ENCODE measurements at places on chromosomes 2 and 18. TPM values are rescaled to one million over a fixed set of nuclear protein-coding genes. Genes with fewer than 3 reads are reported as not detected.

DNA sequence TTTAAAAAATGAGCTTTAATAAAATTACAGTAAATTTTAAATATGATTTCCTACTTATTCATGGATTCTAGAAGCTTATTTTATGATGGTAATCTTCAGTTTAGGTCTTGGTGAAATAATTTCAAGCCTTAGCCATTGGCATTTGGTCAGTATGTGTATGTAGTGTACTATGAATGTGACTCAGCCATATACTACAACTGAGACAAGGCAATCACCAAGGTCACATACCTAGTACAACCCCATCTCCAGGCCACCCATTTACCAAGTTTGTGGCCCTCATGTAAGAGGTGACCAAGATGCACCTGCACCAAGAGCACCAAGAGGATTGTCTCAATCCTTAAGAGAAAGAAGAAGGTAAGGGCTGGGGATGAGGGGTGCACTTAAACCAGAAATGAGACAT is 54.8 kb upstream of the FRZB start:
- DNase-seq: no peak

GRCh38 chr2:176421297-176422050 is 152.2 kb downstream of the MTX2 start:
- no peak for DNase-seq

- no peak for DNase-seq
Observed at GRCh38 chr2:238262496-238263122, 22.8 kb upstream of the HES6 start.

DNA sequence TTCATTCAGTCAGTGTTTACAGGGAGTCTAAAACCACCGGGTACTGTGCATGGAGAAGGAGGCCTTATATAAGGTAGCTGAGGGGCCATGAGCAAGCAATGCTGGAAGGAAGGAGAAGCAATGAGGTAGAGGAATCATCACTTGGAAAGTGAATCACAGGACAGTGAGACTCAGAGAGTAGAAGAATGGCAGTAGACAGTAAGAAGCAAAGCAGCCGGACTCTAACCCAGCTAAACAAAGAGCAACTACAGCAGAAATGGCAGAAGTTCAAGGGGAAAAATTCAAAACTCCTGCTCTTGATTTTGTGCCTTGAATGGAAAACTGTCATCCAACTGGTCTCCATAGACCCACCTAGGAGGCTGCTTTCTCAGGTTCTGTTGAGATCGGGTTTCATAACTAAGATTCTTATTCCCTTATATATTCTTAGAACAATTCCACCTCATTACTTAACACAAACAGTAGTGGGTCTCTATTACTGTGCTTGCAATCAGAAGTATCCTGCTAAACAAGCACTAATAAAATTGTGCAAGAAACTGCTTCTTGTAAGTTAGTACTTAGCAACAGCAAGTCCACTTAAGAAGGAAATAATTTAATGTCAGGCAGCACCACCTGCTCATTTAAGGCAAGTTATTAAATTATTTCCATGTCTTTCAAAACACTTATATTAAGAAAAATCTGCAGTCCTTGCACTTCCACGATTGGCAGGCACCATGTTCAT is 68.0 kb downstream of the RBMS1 start:
- DNase-seq: no peak

DNA sequence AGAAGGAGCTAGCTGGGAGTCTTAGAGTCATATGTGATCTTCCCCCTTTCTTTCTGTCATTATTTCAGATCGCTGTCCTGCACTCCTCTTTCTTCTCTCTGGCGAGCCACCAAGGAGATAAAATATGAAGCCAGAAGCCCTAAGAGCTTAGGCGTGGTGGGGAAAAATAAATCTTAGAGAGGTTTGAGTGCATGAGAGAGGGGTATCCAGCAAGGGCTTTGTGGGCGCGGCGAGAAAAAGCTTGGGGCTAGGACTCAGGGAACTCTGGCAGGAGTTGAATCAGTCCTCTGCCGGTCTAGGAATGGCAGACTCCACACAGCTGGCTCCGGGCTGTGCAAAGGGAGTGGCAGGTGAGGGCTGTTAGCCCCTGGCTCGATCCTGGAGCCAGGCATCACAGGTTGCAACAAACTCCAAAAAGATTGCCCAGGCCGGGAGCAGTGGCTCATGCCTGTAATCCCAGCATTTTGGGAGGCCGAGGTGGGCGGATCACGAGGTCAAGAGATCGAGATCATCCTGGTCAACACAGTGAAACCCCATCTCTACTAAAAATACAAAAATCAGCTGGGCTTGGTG is 20.1 kb upstream of the IGFBP5 start:
- DNase-seq: peak; percentile 95

DNA sequence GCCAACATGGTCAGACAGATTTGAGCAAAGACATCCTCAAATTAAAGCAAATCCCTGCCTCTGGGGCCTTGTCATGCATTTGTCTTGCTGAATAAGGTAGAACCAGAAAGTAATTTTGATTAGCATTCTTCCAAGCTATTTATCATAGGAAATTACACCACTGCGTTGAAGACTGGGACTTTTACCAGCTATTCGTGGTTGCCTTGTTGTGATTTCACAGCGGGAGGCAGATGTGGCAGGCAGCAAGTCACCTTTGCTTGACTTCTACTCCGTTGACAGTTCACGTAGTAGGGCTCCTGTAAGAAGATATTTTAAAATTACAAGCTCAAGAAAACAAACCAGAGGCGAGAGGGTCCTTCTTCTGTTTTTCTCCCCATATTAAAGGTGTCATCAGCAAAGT is 80.6 kb downstream of the EN1 start:
- no peak for DNase-seq

DNA sequence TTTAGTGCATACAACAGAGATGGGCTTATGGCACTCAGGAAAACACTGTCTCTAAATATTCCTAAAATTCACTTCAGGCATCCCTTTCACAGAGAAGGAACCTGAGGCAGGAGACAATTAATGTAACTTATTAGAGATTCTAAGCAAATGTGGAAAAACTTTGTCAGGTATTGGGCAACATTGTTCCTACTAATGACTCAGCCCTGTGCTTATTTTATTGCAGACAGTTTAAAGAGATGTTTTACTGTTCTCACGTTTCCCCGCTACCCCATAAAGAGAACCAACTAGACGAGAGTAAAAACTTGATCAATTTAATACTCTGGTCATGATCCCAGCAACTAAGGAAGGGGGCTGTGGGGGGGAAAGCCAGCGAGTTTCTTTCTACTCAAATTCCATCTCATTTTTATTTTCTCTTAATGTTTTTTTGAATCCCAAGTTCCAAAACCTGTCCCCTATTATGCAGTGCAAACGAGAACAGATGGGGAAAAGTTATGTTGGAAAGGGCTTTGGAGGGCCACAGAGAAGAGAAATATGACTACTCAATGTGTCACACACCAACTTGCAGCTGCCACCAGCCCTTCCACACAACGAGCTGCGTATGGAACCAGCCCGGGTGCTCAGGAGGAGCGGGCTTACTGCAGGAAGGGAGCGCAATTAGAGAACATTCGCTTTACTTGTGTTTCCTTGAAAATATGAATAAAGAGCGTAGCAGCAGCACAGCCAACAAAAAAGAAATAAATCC is 18.7 kb upstream of the ACVR1 start:
- DNase-seq: no peak

- no peak for DNase-seq
Observed at GRCh38 chr2:119487434-119488244, 36.6 kb downstream of the SCTR start.

- DNase-seq: no peak
Observed at GRCh38 chr2:84874381-84875212, 6.3 kb downstream of the TRABD2A start.

GRCh38 chr18:75475228-75475627 is 47.7 kb upstream of the SMIM21 start:
- peak; percentile 63 for DNase-seq

Gene LRRTM1
- total RNA-seq: 1.4 TPM

GRCh38 chr2:239506101-239506857 is 105.5 kb upstream of the HDAC4 start:
- no peak for DNase-seq

GRCh38 chr2:174395969-174396630 is 570 bp downstream of the SCRN3 start:
- no peak for DNase-seq

DNA sequence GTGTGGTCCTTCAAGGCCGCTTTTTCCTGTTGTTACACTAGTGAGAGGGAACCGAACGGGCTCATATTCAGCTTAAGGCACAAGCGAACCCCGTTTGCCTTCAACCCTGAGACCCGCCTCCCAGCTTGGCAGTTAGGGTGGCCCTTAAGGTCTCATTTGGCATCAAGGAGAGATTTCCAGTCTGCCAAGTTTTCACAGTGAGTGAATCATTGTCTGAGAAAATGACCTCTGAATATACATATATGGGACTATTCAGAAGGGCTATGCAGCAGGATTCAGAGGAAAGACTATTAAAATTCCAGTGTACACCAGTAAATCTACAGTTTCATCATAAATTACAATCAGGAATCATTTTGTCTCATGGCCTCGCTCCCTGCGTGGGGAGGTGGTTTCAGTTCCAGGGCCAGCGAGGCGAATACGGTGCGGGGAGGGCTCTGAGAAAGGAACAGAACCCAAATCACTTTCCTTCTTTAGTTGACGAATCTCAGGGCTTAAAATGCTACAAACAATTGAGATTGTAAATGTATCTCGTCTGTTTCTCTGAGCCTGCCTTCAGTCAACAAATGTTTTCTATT is 231.4 kb downstream of the FAM210A start:
- DNase-seq: peak; percentile 64

DNA sequence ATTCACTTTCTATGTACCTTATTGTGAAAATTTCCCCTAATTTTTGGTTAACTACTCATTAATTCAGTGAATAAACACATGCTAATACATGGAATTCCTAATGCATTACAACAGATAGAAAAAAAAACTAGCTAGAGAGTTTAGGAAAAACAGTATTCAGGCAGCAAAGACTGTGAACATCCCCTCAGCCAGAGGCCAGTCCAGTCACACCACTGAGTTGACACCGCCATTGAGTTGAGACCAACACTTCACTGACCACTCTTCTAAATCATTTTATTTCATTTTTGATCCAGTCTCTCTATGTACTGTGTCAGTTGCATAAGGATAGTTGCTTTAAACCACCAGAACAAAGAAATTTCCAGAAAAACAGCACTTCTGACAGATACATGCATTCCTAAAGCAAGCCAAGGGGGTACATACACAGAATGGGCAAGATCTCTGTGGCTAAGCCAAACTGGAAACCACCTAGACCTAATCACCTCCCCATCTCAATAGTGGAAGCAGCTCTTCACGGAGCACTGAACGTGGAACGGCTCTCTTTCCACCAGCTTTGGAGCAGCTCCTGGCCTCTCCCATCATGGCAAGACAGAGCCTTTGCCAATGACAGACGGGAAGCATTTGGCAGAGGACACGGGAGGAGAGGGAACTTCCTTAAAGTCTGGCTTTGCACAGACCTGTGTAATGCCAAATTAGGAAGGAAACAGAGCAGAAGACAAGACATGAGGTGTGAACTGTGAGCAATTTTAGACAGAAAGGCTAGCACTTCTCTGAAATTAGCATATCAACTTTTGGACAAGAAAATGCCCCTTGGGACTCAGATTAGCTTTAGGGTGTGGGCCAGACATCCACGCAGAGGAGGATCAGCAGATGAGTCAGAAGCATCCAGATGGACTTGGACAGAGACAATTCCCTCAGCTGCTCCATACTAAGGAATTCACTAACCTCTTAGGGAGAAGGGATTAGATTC is 36.4 kb downstream of the CACNB4 start:
- peak; percentile 90 for DNase-seq

GRCh38 chr18:21663578-21663977 is 41.0 kb downstream of the ABHD3 start:
- no peak for DNase-seq

Gene MOCOS
- 7.0 TPM for total RNA-seq

DNA sequence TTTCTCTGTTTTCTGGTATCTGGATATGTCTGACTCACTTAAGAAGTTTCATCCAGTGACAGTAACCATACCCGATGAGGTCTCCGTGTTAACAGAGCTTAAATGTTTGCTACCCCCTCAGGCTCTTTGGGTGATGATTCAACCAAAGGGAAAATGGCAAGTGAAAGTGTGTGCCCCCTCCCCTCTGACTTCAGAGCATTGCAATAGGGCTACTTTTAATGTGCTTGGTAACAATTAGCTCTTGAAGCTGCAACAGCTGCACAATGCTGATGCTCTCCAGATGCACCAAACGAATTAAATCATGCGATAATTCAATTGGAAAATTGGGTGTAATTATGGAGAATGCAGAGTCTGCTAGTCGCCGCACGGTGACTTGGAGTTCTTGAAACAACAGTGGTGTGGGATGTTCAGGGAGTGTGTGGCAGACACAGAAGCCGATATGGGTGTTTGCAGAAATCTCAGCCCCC is 270.7 kb downstream of the ALK start:
- DNase-seq: peak; percentile 72

DNA sequence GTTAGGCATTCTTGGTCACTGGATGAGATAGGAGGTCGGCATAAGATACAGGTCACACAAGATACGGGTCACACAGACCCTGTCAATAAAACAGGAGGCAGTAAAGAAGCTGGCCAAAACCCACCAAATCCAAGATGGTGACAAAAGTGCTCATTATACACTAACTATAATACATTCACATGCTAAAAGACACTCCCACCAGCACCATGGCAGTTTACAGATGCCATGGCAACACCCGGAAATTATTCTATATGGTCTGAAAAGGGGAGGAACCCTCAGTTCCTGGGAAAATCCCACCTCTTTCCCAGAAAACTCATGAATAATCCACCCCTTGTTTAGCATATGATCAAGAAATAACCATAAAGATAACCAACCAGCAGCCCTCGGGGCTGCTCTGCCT is 56.0 kb upstream of the PTPRM start:
- DNase-seq: no peak

Gene NIFK
- 36.8 TPM for total RNA-seq

GRCh38 chr2:226767056-226767813 is 32.4 kb downstream of the IRS1 start:
- DNase-seq: no peak

Gene ARHGAP28
- 41.2 TPM for total RNA-seq

Gene C2orf66
- 0.48 TPM for total RNA-seq

DNA sequence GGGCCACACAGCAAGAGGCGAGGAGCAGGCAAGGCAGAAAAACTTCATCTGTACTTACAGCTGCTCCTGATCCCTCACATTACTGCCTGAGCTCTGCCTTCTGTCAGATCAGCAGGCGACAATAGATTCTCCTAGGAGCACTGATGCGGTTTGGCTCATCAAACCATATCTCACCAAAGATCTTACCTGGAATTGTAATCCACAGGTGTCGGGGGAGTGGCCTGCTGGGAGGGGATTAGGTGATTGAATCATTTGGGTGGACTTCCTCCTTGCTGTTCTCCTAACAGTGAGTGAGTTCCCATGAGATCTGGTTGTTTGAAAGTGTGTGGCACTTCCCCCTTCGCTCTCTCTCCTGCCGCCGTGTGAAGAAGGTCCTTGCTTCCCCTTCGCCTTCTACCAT is 647.3 kb downstream of the SOCS6 start:
- no peak for DNase-seq

Gene SPATA3
- not detected for total RNA-seq

All from umbilical cord (tissue), 2 donors.